ENCODE measurements at places on chromosomes 3 and 15.

DNA sequence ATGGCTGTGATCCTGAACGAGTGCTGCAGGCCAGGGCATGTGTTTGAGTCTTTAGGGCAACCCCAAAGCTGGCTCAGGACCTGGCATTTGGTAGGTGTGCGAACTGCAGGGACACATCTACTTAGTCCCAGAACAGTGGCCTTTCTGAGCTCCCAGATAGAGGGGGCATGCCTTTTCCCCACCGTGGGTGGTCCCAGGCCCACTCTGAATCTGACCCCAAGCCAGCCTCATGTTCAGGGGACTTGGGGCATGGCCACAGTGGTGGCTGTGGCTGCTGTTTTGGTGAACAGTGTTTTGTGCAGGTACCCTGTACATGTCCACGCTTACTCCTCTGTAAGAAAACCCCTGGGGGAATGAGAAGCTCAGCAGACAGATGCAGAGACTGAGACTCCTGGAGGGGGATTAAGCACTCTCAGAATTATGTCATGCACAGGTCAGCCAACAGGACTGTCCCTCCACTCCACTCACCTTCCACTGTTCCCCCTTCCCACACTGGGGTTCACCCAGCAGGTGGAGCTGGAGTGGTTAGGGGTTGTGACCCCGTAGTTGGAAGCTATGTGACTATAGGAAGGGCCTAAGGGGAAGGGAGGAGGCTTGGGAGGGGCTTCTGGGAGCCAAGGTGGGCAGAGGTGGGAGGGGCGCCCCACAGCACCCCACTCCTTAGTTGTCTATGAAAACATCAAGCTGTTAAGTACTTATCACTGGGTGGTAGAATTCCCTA, 16.4 kb downstream of the ESYT3 start:
- no peak for DNase-seq

- no peak for DNase-seq
Measured at GRCh38 chr3:79490165-79491028, 277.4 kb downstream of the ROBO1 start.

DNA sequence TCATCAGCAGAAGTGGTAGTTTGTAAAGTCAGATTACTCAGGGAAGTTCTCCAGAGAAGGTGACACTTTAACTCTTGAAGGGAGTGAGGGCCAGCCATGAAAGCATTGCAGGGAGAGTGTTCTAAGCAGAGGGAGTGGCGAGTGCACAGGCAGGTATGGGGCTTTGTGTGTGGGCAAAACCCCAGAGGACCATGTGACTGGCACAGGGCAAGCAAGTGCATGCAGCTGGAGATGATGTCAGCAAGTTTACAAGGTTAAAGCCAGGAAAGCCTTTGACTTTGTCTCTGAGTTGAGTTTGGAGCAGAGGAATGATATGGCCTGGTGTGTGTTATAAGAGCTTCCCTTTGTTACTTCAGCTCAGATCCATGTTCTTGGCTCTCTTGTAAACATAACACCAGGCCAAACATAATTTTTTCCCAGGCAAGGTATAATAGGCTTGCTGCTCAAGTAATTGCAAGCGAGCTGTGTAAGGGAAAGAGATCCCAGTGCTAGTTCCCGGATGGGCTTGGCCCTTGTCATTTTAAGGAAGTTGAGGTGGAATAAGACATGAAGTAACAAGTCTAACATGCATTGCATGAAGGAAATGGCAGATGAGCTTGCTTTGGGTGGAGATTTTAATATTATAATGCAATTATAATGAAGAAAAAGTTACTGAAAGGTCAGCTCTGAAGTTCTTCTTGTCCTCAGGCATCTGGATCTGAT, 341.1 kb upstream of the LRRC3B start:
- no peak for DNase-seq

DNA sequence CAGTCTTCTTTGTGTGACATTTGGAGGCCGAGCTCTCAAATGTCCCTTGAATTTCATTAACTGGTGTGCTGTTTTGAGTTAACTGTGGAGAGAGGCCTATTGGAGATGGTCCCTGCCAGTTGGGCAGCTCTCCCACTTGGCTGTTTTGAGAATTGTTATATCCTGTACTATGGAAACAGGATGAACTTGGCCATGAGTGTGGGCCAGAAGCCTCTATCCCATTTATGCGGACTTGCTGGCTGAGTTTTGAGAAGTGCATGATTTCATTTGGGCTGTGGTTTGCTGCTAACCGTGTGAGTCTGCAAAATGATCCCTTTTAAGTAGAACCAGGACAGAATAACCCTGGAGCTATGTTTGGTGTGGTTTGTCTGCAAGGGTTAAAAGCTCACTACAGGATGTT, 366.0 kb downstream of the PTPRG start:
- no peak for DNase-seq

GRCh38 chr3:21484057-21484827, 266.8 kb downstream of the ZNF385D start:
- DNase-seq = no peak

DNA sequence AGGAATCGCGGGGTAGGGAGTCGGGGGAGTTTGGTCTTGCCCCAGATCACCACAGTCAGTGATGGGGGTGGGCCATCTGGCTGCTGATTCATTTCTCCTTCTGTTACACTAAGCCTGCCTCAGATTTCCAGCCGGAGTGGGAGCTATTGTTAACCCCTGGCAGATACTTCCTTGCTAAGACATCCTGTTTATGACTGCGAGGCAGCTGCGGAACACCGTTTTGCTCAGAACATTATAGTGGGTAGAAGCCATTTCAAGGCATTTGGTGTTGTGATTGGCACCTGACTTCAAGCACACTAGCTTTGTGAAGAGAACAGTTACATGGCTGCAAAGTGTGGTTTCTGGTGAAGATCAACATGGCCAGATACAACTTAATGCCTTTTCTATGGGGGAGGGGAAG, 73.8 kb downstream of the FLNB start:
- DNase-seq = no peak

DNA sequence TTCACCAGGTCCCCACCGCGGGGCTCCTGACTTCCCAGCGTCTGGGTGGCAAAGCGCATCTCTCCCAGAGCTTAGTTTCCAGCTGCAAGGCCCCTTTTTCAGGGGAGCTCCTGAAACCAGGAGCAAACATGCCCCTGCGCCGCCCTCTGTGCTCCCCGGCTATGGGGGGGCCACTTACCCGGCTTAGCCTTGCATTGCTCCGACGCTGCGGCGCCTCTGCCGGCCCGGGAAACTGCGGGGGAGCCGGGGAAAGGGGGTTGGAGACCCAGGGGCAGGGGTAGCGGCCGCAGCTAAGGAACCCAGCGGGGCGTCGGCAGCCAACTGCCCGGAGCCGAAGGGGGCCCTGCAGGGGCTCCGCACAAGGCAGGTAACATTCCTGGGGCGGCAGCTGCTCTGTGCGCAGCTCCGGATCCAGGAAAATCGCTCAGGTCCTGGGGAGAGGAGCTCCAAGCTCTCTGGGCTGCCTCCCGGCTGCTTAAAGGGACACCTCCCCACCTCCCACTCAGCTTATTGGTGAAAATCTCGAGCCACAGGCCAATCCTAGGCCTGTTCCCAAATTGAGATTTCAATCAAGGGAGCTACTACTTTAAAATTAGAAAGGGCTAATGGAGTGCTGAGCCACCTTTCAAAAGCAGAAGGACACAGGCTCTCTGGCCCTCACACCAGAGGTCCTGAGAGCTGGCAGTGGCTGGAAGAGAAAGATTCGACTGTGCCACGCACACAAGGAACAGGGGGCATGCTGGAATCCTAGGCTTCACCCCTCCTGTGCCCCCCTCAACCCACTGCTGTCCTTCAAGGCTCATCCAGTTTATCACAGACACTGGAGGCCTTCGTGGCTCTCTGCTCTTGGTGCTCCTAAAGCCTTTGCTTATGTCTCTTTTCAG, 42.7 kb upstream of the PRICKLE2 start:
- DNase-seq = no peak

GRCh38 chr3:106685745-106686144, 691.5 kb upstream of the CCDC54 start:
- DNase-seq = no peak

DNA sequence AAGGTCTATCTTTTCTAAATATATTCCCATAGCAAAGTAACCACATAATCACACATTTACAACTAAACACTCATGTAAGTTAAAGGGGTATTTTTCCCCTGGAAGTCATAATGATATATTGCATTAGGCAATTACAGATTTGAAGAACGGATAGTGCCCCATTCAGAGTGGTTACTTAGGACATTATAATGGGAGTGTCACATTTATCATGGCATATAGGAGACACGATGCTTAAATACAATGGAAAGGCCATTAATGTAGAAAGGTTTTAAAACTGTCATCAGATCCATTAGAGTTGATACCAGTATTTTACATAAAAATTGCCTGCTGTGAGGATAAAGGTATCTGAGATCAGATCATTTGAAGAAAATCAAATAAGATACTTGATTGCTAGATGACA, 582.0 kb upstream of the SEMA6D start:
- no peak for DNase-seq

GRCh38 chr15:41160639-41161315, 44.7 kb upstream of the INO80 start:
- DNase-seq = no peak

DNA sequence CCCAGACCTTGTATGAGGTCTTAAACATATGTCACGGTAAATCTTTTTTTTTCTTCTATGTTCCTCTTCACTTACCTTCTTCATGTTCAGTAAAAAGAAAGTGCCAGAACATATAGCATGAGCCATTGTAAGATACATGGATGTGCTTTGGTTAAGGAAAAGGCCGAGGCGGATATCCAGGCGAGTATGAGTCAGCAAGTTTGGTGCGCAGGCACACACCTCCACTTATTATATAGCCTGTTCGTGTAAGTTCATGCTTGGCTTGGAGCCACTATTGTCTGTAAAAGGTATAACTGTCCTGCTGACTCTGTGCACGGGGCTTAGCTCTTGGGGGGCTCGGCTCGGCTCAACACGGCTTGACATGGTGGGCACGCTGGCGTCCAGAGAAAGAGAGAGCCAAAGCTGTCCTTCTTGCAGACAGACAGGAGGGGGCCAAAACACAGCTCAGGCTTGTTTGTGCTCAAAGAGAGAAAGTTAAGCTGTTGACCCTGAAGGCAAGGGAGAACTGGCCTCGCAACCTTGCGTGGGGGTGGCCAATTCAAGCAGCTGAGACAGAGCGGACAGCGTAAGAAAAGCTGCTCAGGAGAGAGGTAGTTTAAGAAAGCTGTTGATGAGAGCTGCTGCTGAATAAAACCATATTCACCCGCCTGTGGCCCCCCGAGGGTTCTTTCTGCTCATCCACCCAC, 251.2 kb downstream of the SLC9A9 start:
- no peak for DNase-seq

DNA sequence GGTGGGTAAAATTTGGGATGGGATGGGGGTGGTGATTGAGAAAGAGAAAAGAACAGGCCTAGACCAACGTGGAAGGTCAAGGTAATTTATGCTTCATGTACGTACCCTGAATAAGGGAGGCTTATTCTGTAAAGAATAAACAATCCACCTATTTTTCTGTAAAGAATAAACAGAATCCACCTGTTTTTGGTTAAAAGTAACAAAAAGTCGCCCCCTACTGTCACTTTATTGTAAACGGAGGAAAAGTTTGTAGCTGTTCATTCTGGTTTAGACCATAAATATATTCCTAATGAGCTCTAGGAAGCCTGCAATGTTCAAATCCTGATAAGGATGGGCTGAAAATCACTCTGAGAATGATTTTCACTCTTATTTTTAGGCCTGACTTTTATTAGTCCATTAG, 23.5 kb upstream of the SQOR start:
- DNase-seq = no peak

- DNase-seq = no peak
Measured at GRCh38 chr3:78726545-78726944, 1041.3 kb downstream of the ROBO1 start.

GRCh38 chr3:119810018-119810435, 28.1 kb downstream of the NR1I2 start:
- DNase-seq = no peak

DNA sequence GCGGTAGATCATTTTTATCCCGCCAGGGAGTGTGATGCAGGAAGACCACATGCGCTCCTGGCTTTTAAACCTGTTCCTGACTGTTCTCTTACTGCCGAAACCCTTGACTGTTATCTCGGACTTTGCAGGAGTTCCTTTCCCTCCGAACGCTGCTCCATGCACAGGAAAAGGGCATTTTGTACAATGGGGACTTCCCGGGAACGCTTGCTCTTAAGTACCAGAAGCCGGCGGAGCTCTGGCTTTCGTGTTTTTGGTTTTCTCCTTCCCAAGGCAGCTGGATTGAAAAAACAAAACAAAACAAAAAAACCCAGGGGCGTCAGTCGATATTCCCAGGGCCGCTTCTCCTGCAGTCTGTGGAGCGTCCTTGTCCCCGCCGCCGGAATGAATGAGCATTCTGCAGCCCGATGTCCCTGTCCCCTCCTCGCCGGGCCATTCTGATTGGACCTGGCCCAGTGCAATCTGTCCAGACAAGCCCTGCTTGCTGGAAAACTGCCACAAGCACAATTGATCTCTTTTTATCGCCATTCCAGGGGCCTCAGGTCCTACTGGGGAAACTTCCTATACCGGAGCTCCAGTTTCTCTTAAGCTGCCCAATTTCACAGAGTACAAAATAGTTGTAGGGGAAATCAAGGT, 44.8 kb downstream of the SLC6A1 start:
- DNase-seq = no peak

DNA sequence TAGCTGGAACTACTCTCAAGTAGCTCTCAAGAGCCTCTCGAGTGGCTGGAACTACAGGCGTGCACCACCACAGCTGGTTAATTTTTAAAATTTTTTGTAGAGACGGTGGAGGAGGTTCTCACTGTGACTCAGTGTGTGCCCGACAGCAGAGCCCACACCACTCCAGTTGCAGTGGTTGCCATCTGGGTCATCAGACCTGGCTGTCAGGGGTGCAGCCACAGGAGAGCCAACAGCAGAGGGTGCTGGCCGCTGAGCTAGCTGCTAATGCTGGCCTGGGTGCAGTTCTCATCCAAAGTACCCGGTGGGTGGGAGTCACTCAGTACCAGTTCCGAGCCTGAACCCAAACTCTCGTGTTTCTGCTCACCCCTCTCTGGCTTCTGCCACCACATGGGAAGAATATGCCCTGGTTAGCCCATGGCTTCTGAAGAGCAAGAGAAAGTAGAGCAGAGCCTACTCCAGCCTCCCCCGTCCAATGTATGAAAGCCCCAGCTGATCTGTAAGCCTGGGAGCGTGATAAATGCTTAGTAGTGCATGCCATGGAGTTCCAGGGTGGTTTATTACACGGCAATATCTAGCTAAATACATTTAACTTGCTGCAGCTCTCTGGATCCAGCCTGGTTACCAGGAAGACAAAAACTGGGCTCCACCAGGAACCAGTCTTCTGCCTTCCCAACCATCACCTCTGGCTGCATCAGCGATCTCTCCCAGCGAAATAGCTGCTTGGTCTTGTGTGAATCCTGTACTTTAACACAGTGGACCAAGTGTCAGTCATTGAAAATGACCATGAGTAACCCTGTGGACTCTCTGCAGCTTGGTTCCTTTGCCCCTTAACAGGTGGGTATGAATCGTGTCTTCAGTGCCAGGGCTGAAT, 17.1 kb downstream of the UMPS start:
- DNase-seq = no peak

DNA sequence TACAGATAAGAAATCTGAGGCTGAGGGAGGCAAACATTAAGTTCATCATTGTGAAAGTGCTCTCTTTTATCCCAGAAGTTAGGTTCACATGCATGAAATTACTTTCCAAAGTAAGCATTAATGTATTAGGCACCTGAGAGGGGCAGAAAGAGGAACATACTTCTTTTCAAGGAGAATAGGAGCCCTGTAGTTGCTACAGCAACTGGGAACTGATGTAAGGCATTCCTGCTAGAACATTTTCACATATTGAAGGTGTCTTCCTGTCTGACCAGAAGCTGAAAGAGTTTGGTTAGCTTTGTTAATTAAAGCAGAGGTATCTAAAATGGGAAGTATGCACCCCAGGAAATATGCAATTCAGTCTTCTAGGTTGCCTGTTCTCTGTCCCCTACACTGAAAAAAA, 65.5 kb upstream of the ZBTB20 start:
- DNase-seq = no peak

GRCh38 chr3:38616658-38617057, 32.8 kb downstream of the SCN5A start:
- no peak for DNase-seq
